Activated T-cell treated with anti-CD3 and anti-CD28 coated beads for 1 hour (primary cell): ENCODE measurements at places on chromosomes 12 and 14.

GRCh38 chr12:25979059-25979458 lies 20.6 kb downstream of the RASSF8 start:
- no peak for DNase-seq

- no peak for DNase-seq
These were observed 229.8 kb downstream of the RASSF9 start for GRCh38 chr12:85606455-85606854.

DNA sequence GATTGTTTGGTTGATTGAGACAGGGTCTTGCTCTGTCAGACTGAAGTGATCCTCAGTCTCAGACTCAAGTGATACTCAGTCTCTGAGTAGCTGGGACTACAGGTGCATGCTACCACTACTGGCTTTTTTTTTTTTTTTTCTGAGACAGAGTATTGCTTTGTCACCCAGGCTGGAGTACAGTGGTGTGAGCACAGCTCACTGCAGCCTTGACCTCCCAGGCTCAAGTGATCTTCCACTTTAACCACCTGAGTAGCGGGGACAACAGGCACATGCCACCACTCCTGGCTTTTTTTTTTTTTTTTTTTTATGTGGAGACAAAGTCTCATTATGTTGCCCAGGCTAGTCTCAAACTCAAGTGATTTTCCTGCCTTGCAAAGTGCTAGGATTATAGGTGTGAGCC lies 31.8 kb downstream of the CPSF2 start:
- no peak for DNase-seq

GRCh38 chr12:77615332-77615731 lies 215.4 kb upstream of the NAV3 start:
- no peak for DNase-seq

DNA sequence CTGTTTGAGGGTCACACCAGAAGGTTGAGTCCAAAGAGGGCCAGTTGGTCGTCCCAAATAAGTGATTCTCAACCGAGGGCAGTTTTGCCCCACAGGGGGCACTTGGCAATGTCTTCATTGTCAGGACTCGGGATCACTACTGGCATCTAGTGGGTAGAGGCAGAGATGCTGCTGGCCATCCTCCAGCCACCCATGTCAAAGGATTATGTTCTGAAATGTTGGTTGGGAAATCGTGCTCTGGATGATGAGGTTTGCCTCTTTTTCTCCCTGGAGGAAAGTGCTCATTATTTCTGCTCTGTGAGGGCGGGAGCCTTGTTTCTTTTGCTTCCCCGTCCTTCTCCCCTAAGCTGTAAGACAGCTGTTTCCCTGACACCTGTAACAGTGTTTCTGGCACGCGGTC lies 3.6 kb downstream of the ZNF839 start:
- DNase-seq: no peak

DNA sequence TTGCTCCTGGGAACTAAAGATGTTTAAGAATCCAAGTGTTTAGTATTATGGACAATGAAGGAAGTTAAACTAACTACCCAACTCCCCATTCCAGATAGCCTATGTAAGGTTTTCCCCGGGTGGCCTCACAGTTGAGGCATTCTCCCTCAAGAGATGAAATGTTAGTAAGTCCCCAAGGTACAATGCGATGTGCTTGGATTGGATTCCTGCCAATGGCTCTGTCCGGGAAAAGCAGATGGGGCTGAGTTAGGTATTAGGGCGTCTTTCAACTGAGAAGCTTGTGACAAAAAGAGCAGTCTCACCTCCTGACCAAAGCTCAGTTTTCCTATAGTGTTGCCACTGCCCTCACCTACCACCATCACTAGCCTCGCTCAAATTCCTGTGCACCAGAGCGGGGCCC lies 64.8 kb upstream of the E2F7 start:
- no peak for DNase-seq

DNA sequence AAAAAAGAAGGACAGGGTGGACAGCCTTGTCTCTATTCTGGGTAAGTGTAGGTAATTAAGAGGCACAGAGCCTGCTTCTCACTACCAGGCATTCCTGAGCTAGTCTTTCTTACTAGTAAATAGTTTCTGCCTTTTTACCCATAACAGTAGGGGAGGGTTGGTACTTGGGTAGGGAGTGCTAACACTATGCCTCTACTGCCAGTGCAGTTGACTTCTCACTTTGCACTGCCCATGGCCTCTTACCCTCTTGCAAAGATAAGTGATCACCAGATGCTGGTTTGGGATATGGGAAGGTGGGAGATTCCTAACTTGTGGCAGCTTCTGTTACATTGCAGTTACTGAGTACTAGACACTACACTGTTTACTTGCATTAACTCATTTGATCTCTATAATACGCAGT lies 11.6 kb downstream of the AHSA1 start:
- DNase-seq: no peak

DNA sequence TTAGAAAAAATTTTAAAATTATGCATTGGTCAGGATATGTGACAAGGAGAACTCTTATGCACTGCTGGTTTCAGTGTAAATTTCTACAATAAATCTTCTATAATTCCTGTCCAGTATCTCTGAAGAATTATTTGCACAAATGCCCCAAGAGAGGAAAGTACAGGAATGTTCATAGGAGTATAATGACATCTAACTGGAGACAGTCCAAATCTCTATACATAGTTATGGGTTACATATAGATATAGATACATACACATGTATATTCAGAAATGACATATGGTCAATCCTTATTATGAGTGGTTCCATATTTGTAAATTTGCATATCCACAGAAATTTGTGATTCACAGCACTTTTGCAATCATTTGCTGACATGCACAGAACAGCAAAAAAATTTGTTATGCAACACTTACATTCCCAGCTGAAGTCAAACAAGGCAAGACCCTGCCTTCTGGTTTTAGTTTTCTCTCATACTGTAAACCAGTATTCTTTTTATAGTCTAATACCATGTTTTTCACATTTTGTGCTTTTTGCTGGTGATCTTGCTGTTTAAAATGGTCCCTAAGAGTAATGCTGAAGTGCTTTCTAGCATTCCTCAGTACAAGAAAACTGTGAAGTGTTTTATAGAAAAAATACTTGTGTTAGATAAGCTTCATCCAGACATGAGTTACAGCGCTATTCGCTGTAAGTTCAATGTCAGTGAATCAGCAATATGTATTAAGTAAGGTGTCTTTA lies 103.8 kb downstream of the SLC16A7 start:
- DNase-seq: no peak

- DNase-seq: no peak
These were observed 442.2 kb downstream of the ADAMTS20 start for GRCh38 chr12:43109631-43110345.

DNA sequence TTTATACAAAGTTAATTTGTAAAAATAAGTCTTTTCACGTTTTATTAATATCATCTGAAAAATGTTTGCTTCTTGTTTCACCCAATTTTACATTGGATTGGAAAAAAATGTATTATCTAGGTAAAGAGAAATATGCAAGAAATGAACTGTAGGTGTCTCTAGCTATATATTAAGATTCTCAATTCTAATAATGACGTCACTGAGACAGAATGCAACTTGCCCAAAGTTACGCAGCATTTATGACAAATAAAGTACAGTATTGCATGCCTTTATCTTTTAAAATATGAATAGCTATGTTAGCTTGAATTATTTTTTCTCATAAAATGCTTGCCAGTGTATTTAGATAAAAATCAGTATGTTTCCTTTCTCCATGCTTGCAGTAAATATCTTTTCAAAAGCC lies 728.8 kb downstream of the RERGL start:
- DNase-seq: no peak

- no peak for DNase-seq
These were observed 3.6 kb downstream of the AKAP6 start for GRCh38 chr14:32332415-32333316.

DNA sequence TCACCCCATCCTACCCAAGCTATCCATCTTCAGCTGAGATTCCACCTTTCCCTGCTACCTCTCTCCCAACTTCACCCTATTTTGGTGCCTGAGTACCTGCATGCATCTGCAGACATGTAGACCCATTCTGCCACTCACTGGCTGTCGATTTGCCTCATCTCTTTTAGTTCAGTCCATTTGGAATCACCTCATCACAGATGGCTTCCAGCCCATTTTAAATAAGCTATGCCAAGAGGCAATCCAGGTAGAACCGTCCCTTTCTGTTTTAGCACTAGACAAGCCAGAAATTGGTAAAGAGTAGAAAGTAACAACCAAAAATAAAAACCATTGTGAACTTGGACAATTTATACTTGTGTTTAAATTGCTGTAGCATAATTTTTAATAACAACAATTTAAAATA lies 11.3 kb downstream of the SLC35F4 start:
- DNase-seq: no peak

DNA sequence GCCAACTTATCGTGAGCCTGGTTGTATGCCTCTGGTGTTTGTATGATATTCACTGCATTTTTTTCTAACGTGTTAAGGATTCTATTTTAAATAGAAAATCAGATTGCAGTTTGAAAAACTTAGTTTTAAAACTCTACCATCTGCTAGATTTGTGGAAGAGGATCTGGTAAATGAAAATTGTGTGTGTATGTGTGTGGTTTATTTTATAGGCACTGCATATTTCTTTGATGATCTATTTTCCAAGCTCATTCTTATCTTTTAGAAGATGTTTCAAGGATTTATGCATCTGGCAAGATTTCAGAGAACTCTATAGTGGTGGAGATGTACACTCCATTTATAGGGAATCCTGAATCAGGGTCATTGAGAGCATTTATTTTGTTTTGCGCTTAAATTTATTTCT lies 69.8 kb downstream of the HMGA2 start:
- DNase-seq: no peak

DNA sequence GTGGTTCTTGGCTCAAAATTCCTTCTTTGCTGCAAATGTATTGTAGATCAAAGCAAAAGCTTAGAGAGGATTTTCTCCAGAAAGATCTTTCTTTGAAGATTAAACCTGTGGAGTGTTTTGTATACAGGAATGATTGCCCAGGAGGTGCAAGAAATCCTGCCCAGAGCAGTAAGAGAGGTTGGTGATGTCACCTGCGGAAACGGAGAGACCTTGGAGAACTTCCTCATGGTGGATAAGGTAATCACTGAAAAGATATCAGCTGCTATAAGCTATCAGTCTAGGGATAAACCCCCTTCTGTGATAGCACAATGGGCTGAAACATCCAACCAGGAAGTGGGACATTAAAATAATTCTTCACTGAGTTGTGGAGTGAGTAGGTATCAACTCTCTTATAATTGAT lies 85.7 kb downstream of the MYRFL start:
- DNase-seq: no peak

- no peak for DNase-seq
These were observed 580.4 kb downstream of the VRK1 start for GRCh38 chr14:97377550-97377949.

DNA sequence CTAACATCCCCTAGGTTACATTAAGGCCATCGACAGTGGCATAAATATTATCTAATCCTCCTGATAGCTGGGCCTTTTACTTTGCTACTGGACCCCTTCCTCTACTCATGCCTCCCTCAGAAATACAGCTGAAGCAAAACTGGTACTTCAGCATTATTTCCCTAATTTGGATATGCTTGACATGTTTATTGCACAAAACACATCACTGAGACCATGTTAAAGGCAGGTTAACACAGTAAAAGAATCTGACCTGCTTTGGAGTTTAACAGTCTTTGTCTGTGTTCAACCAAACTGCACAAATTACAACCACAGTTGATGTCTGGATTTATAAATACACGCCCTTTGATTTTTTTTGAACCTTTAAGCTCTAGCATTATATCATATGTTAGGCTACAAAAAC lies 156.6 kb downstream of the FOXA1 start:
- no peak for DNase-seq

DNA sequence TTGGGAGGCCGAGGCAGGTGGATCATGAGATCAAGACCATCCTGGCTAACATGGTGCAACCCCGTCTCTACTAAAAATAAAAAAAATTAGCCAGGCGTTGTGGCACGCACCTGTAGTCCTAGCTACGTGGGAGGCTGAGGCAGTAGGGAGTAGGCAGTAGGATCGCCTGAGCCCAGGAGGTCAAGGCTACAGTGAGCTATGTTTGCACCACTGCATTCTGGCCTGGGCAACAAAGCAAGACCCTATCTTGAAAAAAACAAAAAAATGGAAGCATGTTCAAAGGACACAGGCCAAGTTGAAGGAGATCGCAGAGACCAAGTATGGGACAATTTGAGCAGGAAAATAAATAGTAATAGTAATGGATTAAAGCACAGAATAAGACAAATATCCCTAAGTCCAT lies 14.2 kb downstream of the NCAPD2 start:
- DNase-seq: no peak

DNA sequence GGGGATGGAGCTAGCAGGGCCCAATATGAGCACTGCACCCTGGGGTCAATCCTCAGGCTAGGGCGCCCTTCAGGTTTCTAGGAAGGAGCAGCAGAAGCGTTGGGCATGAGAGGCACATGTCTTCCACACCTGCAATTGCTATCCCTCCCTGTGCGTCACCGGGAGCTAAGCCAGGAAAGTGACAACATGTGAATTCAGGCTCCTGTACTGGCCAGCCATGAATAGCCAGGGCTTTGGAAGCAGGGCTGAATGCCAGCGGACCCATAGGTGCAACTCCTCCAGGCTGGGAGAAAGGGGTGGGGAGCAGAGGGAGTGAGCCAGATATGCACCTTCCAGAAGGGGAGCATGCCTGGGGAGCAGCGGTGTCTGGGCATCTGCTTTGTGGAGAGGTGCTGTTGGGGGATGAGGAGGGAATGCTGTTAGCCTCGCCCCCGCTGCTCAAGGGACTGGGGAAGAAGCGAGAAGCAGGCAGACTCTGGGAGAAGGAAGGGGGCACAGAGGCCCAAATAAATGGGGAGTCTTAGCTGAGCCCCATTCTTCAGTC lies 6.1 kb downstream of the HOXC5 start:
- no peak for DNase-seq

GRCh38 chr12:57010627-57011247 lies 4.4 kb upstream of the ZBTB39 start:
- DNase-seq: no peak

DNA sequence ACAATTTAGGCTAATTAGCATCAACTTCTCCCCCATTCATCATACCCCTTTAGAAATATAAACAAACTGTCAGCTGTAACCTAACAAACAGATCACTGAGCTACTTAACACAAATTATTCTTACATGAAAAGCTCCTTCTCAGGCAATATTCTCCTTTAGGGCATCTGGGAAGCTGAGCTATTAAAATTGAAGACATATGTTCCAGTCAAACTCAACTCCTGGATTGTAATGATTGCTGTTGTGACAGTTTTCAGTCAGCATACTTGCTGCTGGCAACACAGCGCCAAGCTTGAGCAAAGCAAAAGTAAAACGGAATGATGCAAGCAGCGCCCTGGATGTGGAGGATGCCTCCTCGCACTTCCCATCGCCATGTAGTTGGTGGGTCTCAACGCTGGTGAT lies 82.4 kb downstream of the SLC25A21 start:
- no peak for DNase-seq

GRCh38 chr12:94421868-94422740 lies 37.6 kb downstream of the CEP83 start:
- DNase-seq: no peak

- no peak for DNase-seq
These were observed 196.3 kb downstream of the PPM1H start for GRCh38 chr12:62738616-62739015.

GRCh38 chr12:64680235-64680634 lies 69.9 kb downstream of the RASSF3 start:
- no peak for DNase-seq

GRCh38 chr12:15837141-15837790 lies 44.9 kb upstream of the STRAP start:
- no peak for DNase-seq
